Activated CD4-positive, alpha-beta T cell treated with anti-CD3 and anti-CD28 coated beads, Interleukin-2, Interleukin-6, amounts not matched to agents 100 ng/mL and 50 ng/mL, durations not matched to agents 16 hours and 8 hours (primary cell): ENCODE measurements at places on chromosomes 3 and 15.

DNA sequence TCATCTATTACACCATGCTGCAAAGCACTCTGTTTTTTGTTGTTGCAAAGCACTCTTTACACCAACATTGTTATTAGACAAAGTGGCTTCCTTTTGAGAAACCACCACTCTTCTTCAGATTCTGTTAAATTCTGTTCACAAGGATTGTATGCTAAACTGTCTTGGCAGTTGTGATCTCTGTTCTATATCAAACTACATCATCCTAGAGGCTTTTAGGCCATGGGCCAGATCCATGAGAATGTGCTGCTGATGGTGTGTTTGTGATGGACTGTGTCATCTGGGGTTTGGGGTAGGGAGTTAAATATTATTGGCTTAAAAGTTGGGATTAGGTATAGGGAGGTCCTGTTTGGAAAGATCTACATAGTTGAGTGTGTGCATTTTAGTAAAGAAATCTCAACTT, 229.8 kb downstream of the GAP43 start:
- no peak for DNase-seq

- peak; percentile 50 for DNase-seq
Measured at GRCh38 chr3:141414800-141415462, 46.6 kb downstream of the ZBTB38 start.

- DNase-seq = peak; percentile 79
Measured at GRCh38 chr15:88274553-88275460, 18.3 kb upstream of the NTRK3 start.

GRCh38 chr15:70854666-70854976, 664 bp upstream of the LARP6 start:
- DNase-seq = no peak

- DNase-seq = no peak
Measured at GRCh38 chr15:67820992-67821783, 4.1 kb upstream of the SKOR1 start.

- no peak for DNase-seq
Measured at GRCh38 chr3:12556314-12556689, 585 bp upstream of the MKRN2 start.

GRCh38 chr3:43028678-43029490, 49.8 kb downstream of the GASK1A start:
- DNase-seq = no peak

- no peak for DNase-seq
Measured at GRCh38 chr3:185741586-185741985, 83.3 kb downstream of the IGF2BP2 start.

- no peak for DNase-seq
Measured at GRCh38 chr3:65636326-65636725, 402.4 kb downstream of the MAGI1 start.

- DNase-seq = no peak
Measured at GRCh38 chr3:164507886-164508285, 570.4 kb downstream of the SI start.

DNA sequence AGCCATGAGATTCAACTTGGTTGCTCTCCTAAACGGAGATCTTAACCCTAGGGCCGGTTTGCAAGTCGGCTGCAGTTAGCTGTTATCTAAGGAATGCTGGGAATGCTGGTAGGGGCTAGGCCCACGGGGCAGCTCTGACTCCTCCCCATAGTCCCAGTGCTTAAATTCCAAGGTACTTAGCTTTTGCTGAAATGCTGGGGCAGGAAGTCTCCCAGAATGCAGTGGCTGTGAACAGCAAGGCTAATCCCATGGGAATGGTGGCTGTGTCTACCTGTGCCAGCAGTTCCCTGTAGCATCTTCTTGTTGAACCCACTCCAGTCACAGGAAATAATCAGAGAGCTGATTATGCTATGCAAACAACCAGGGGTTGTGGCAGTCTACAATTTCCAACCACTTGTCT, 102.5 kb upstream of the TJP1 start:
- DNase-seq = no peak

DNA sequence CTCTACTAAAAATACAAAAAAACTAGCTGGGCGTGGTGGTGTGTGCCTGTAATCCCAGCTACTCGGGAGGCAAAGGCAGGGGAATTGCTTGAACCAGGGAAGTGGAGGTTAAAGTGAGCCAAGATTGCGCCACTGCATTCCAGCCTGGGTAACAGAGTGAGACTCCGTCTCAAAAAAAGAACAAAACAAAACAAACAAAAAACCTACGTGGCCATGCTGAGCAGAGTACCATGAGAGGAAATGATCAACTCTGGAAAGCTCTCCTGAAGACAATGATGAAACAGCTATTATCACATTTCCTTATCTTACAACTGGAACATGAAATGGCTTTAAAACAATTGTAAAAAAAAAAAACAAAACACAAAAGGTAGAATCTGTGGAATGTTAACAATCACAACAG, 75.2 kb downstream of the CHSY1 start:
- DNase-seq = no peak

DNA sequence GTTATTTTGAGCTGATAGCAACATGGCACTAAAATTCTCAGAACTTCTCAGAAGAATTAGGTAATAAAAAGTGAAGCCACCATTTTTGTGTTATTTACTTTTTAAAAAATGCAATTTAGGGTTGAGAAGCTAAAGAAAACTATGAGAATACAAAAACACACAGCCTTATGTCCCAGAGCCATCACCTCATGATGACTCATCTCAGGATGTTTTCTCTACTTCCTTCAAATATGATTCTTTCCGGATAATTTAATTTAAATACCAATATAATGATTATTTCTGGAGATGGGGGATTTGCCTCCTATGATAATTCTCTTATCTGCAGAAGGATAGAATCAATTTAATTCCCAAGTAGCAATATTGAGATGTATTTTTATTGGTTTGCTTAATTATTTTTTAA, 105.6 kb upstream of the BFSP2 start:
- DNase-seq = no peak

- peak; percentile 21 for DNase-seq
Measured at GRCh38 chr3:19149368-19149767, 1.1 kb downstream of the KCNH8 start.

GRCh38 chr3:9064251-9064650, 101.0 kb upstream of the RAD18 start:
- DNase-seq = no peak

- DNase-seq = no peak
Measured at GRCh38 chr15:29454506-29454905, 184.9 kb upstream of the NSMCE3 start.

DNA sequence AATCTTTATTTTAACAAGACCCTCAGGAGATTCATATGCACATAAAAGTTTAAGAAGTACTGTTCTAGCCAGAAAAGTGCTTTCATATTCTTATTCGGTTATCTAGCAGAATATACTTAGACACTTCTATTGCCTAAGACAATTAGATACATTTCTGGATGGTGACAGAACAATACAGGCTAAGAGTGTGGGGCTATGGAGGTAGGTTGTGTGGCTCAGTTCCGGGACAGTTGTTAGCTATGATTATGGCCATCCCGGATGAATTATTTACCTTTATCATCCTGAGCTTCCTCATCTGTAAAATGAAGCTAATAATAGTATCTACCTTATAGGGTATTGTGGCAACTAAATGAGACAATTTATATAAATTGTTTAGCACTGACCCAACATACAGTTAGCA, 6.6 kb downstream of the FAM98B start:
- no peak for DNase-seq

DNA sequence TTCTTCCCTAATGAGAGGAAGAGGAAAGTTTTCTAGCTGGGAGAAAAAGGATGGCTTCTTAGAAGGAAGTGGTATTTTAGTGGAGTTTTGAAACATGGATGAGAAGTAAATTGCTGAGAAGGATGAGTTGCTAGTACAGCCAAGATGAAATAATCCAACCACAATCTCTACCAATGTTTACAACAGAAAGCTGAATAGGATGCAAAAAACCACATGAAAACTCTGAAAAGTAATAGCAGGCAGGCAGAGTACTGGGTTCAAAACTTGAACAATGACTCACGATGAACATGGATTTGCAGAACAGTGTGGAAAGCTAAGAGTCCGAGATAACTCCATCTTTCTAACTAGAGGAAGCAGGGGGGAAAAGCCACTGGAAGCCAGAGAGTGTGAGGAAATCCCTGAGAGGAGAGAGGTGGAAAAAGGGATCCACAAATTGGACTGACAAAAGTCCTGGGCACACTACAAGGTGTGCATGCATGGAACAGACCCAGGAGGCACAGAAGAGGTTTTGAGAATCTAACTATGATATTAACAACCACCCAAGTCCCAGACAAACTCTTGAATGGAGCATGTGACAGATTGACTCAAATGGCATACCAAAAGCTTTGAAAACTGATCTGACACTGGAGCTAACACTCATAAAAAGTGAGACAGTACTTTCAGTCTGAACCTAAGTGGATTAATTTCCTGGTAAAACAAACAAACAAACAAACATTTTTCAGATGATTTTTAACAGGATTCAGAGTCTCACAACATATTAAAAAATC, 76.7 kb downstream of the ST6GAL1 start:
- peak; percentile 68 for DNase-seq

DNA sequence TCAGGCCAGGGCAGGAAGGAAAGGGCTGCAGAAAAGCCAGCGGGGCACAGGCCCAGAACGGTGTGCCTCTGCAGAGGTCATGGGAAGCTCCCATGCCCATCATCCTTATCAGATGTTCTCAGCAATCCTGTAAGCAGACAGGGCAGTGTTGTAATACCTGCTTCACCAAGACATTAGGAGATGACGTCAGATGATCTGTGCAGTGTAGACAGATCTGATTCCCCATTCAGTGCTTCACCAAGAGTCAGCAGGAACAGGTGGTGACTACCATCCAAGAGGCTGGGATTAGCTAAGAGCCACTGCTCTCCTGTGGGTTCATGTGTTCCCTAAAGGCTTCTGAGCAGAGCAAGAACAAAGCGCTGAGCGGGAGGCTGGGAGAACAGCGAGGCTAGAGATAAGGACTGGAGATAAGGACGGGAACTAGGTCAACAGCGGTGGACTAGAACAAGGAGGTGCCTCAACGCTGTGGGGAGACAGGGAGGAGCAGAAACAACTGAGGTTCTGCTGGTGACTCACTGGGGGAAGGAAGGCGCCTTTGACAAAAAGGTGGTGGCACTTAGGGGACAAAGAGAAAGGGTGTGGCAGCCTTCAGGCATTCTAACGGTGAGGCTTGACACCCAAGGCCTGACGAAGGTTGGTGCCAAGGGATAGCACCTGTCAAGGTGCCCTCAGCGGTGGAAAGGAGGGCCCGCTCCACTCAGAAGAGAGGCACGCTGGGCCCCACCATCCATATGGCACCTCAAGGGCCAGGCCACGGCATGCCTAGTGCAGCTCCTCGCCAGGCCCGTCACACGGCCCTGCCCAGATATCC, 28.4 kb downstream of the CCDC12 start:
- peak; percentile 77 for DNase-seq

DNA sequence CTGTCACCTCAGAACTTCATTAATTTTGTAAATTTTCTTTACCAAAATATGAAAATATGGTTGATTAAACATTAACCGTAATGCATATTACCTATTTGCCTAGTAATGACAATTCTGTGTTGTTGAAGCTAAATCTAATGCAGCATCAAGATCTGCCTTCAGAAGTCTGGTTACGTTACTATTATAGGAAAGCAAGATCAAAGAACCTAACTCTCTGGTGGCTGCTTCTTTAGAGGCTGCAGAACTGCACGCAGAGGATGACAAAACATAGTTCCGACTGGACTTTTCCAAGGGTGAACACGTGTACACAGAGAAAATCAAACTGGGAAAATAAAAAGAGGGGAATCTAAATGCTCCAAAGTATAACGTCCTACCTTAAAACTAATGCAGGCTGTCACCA, 20.5 kb downstream of the CD47 start:
- no peak for DNase-seq

GRCh38 chr3:181920409-181920808, 208.7 kb downstream of the SOX2 start:
- DNase-seq = no peak

GRCh38 chr3:54251705-54252104, 129.4 kb downstream of the CACNA2D3 start:
- DNase-seq = no peak
